ENCODE measurements at places on chromosomes 12 and 14.

GRCh38 chr14:54686219-54686870, 119.4 kb downstream of the SAMD4A start:
- DNase-seq, result no peak

- DNase-seq, result no peak
Observed at GRCh38 chr12:124179936-124180607, 114.8 kb upstream of the RFLNA start.

DNA sequence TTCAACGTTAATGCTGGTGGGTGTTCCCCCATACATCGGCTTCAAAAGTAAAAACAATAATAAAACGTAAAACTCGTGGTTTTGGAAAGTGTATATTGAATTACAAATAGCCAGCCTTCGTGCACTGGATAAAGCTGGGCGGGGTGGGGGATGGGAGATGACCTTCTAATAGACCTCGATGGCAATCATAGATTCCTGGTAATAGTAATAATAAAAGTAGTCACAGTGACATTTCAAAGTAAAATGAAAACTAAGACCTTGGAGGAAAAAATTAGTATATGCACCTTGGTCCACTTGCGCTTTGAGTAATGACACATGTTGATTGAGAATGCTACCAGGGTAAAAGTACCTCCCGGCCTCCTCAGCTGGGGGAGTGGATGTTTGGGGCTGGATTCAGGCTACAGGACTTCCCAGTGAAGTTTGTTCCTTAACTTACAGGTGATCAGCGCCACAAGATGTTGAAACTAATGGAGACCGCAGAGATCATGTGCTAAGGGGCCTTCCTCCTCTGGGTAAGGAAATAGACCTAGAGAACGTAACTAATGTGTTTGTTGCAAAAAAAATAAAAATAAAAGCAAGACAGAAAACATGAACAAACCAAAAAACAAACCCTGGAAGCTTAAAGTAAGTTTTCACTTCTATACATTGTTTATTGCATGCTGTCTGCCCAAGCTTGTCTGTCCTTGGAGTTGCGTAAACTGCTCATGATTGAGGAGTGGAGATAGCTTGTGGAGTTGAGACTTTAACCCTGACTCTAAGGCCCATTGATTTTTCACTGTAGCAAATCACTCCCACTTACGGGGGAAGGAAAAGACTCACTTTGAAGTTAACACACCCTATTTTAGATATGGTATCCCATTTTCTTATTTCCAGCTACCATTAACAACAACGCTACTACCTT, 907 bp upstream of the LRIG3 start:
- no peak for DNase-seq

DNA sequence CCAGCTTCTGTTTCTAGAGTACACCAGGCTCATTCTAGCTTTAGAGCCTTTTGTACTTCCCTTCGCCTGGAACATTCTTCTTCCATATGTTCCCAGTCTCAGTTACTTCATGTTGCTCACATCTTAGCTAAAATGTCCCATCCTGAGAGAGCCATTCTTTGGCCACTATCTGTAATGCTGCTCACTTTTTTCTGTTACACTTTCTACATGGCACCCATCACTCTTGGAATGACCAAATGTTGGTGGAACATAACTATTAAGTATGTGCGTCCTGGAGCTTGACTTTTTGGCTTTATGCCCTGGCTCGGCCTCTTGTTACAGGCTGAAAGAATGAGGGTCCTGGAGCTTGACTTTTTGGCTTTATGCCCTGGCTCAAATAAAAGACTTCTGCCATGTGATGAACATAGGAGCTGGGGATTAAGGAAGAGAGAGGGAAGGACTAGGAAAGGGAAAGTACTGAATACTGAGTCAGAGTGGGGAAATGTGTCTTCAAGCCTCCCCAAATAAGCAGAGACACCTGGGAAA, 442.9 kb upstream of the ATP2B1 start:
- DNase-seq, result no peak

DNA sequence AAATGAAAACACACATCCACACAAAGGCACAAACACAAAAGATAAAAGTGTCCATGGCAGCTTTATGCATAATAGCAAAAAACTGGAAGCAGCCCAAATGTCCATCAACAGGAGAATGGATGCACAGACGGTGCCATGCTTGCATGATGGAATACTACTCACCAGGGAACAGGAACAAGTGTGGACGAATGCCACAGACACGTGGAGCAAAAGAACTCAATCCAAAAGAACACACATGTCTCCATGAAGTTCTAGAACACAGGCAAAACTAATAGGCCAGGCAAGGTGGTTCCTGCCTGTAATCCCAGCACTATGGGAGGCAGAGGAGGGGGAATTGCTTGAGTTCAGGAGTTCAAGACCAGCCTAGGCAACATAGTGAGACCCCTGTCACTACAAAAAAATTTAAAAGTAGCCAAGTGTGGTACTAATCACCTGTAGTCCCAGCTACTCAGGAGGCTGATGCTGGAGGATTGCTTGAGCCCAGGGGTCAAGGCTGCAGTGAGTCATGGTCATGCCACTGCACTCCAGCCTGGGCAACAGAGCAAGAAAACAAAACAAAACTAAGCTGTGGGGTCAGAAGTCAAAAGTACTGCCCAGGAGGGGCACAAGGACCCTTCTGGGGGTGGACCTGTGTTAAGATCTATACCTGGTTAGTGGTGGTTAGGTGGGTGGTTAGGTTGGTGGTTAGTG, 7.3 kb upstream of the TMEM119 start:
- DNase-seq, result no peak

- DNase-seq, result no peak
Observed at GRCh38 chr12:100724071-100724470, 70.5 kb upstream of the ANO4 start.

- DNase-seq, result no peak
Observed at GRCh38 chr14:29654901-29655550, 272.6 kb downstream of the PRKD1 start.

GRCh38 chr12:60394665-60395064, 798.8 kb downstream of the SLC16A7 start:
- no peak for DNase-seq

DNA sequence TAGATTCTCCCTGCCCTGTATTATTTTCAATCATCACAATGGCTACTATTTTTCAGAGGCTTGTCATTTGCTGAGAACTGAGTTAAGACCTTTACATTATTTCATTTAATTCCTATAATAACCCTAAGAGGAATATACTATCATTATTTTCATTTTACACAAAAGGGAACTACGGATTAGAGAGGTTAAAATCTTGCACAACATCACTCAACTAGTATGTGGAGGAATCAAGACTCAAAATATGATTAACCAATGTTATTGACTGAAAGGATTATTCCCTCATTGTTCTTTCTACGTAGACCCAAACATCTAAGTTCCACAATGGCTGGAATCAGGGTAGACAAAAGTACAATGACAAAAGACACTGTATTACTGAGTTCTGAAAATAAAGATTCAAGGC, 45.0 kb downstream of the GPR65 start:
- no peak for DNase-seq

DNA sequence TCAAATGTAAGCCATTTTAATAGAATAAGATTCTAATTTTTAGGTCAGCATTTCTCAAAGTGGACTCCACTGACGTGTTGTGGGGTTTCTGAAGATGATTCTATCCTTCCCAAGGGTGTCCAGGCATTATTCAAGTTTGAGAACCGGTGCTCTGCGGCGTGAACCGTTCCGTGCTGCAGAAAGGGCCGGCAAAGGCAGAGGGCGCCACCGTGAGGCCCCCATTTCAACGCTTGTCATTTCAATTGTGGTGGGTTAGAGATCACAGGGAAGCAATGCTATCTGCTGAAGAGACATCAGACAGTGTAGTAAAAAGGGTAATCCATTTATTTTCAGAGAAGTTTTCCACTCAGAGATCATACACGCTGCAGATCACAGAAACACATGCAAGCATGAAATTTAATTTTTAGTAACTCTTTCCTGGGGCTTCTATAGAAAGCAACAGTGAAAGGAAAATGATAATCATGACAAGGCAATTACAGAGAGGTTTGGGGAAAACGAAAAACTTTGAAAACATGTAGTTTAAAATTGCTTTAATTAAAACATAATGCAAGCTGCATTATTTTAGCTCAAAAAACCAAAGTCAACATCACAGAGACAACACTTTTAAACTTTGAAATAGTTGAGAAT, 201.7 kb downstream of the EXOC5 start:
- DNase-seq, result no peak

GRCh38 chr14:105199093-105199492, 18.0 kb upstream of the NUDT14 start:
- no peak for DNase-seq

DNA sequence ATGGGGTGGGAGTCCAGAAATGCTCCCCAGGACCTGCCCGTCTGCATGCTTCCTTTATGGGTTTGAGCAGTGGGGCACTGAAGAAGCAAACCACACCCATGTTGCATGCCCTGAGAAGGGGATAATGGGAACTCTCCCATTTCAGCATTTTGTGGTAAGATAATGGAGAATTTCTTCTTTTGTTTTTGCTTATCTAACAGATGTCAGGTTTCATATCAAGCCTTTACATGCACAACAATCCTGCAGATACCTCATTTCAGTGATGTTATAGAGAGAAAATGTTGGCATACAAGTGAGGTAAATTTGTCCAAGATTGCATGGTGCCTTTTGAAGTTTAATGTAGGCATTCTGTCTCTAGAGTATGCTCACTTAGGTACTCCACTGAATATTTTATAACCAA, 177.0 kb downstream of the ALX1 start:
- DNase-seq, result no peak

DNA sequence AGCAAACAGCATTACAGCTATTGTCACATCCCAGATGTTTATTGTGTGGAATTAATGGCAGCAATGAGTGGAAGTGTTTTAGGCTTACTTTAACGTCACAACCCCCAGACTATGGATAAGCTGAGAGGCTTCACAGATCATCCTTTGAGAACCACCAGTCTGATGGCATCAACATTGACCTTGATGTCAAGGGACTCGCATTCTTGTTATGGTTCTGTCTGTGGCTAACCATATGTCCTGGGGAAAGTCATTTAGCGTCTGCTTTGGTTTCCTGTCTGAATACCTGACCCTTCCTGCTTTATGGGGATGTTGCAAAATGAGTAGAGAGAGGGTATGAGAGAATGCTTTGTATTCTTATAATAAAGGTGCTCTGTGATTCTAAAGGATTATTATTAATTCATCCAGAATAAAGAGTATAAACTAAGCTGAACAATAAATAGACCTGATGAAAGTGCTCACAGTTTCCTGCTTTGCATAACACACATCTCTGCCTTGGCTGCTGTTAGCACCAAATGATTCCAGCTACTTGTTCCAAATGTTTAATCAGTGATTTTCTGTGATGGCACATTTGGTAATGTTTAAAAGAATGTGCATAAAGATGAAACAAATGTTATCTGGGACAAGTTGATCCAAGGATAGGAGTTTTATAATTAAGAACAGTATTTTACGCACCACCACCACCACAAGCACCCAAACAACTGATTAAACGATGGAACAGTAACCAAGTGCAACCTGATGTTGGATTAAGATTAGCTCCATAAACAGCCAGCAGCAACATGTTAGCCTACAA, 116.9 kb upstream of the LRIG3 start:
- DNase-seq, result no peak

- DNase-seq, result no peak
Observed at GRCh38 chr12:64890873-64891468, 66.5 kb downstream of the TBC1D30 start.

DNA sequence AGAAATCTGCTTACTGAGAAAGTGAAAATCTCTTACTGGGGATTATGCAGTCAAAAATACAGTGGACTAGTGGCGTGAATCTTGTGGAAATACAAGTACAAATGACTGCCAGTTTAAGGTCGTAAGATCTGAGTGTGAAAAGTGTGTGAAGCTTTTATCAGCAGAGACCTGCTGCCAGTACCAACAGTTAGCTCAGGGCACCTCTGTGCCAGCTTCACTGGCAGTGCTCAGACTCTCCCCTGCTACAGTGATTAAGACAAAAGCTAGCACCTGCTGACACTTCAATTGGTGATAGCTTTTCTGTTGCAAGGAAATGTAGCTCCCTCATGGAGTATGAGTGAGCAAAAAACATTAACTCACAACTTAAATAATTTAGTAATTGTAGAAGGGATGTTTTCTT, 185.1 kb downstream of the ANO6 start:
- no peak for DNase-seq

- no peak for DNase-seq
Observed at GRCh38 chr12:26868447-26869103, 35.6 kb upstream of the ITPR2 start.

DNA sequence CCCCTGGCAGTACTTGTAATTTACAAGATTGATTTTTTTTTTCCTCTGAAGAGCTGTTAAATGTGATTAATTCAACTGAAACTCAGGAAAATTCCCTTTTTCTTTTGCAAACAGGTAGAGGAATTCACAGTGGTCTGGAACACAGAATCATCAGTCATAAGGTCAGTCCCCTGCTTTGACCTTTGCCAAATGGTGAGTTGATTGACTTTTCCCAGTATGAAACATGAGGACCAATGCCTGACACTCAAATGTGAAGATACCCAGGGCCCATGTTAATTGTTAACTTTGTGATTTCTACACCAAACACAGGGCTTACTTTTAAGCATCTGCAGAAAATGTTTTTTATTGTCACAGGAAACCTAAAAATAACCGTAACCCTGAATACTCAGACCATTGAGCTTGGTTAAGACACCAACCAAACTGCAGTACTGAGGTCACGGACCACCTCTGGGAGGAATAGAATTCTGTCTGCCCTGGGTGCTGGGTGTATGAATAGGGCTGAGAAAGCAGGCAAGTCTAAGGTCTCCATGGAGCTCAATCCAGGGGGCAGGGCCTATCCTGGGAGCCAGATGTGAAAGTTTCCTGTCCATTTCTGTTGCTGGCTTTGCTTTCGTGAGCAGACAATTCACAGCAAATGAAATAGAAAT, 192.4 kb downstream of the TMX1 start:
- DNase-seq, result no peak

GRCh38 chr14:23641180-23641914, 5.2 kb downstream of the DHRS2 start:
- DNase-seq, result no peak

GRCh38 chr14:91599994-91600393, 89.9 kb upstream of the PPP4R3A start:
- no peak for DNase-seq

DNA sequence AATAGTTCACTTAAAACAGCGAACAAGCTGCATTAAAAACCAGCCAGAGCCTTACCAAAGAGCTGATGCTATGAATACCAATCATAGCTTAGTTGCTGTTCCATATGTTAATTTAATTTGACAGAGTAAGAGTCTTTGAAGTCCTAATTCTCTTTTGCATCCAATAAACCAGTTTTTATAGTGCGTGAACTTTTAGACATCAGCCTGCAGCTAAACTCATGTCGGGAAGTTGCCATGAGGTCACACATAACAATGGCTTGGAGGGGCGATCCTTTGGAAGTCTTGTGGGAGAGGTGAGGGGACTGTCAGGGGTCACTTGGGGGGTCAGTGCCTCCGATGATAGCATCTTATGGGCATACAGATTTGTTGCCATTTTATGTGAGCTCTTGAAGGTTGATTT, 81.7 kb downstream of the HMGA2 start:
- no peak for DNase-seq

DNA sequence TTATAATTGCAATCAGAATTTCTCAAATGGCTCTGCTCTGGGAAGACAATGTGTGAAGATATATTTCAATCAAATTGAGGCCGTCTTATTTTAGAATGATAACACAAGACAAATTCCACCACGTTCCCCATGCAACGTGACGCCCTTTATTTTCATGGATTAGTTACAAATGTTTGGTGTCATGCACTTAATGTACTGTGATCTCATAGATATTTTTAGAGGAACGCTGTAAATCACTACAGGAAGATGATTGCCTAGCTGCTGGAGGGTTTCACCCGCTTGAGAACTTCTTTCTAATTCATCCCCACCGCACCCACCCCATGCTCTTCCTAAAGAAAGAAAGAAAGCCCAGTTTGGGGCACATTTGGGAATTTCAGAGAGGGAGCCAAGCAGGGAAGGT, 117.2 kb downstream of the PLXNC1 start:
- DNase-seq, result no peak

GRCh38 chr12:124004233-124004875, 31.3 kb downstream of the ZNF664 start:
- no peak for DNase-seq
